ENCODE measurements at places on chromosomes 12 and 14.

- DNase-seq, result no peak
Measured at GRCh38 chr12:43198608-43199007, 353.4 kb downstream of the ADAMTS20 start.

DNA sequence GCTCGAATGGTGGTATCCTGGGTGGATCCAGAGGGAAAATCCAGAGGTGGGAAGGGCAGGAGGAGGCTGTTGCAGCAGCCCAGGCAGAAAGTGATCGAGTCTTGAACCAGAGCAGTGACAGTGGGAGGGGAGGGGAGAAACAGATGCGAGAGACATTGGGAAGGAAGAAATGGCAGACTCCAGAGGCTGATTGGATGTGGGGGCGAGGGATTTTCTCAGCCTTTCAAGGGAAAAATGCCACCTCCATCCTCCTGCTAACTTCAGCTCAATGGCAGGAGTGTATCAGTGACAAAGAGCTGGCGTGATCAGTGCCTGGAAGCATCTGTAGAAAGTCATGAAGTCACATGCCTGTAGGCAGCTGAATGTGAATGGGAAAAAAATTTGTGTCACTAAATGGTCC is 38.6 kb upstream of the NRXN3 start:
- DNase-seq, result no peak

- no peak for DNase-seq
Measured at GRCh38 chr14:85223667-85224066, 306.3 kb upstream of the FLRT2 start.

DNA sequence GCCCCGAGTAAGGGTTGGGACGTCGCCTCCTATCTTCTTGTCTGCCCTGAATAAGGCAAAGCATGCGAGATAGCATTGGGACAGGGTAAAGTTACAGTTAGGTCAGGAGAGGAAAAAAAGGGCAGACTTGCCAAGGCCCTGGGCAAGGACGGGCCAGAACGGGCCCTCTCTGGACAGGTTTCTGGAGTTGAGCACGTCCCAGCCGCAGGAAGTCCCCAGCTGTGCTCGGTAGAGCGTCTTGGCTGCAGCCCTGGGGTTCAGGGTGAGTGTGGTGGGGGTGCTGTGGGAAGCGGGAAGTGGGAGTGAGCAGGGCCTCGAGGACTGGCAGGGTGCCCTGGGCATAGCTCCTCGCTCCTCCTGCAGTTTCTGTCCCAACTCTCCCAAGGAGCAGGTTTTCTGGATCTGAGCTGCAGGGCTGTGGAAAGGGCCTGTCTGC is 5.4 kb downstream of the RPS6KL1 start:
- DNase-seq, result peak; percentile 56

DNA sequence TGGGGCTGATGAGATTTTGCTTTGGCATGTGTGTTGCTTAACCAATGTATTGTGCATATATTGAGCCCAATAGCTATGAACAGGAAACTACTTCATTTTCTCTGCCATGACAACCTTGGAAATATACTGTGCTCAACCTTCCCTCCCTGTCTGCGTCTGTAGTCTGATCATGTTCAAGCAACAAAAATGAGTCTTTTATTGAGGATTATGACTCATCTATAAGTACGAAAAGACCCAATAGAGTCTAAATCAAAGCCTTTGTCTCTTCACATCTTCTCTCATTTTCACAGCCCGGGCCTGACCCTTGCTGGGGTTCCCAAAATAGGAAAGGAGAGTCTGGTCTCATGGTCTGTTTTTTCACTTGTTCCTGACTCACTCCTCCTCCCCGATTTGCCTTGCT is 158.2 kb downstream of the CAND1 start:
- DNase-seq, result no peak

DNA sequence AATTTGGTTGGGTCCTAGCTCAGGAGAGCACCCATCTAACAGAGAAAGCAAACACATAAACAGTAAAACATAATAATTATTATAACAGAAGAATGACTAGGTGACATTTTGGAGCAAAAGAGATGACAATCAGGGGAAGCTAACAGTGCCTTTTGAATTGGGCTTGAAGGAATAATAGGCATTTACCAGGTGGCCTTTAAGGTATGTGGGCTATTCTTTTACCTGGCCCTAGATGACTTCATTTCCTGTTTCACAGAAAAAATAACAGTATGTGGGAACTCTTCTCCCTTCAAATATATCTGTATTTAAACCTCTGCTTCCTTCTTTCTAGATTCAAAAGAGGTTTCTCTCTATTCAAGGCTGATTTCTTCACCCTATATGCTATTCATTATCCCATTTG is 3.8 kb downstream of the IRAK4 start:
- DNase-seq, result no peak

DNA sequence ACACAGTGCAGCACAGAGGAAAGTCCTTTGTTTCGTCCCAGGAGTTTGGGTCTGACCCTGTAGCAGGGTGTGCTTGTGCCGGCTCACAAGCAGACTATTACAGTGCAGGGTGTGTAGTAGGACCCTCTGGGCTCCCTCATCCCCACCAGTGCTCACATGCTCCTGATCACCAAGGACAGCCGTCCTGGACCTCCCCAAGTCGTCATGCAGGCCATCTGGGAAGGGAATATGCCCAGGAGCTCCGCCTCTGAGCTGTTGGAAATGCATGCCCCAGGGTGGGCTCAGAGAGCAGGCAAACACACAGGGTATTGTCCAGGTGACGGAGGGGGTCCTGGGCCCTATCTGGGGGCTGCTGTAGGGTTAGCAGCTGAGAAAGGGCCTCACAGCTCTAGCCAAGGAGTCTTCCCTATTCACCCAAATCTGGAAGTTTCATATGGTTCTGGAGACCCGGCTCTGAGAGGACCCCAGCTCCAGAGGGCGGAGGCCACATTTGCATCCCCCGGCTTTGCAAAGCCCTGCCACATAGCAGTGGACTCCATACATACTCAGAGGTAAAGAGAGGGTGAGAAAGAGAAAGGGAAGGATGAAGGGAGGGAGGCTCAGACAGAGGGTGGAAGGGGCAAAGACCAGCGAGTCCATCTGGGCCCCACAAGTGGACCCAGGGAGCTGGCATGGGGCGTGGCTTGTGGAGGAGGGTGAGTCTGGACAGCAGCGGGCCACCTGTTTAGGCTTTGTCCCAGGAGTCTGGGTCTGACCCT is 53.5 kb upstream of the PPP2R5C start:
- DNase-seq, result no peak

GRCh38 chr12:71138011-71138410 is 19.8 kb downstream of the TSPAN8 start:
- DNase-seq, result no peak

- DNase-seq, result no peak
Measured at GRCh38 chr12:107622001-107622400, 63.6 kb upstream of the PWP1 start.

DNA sequence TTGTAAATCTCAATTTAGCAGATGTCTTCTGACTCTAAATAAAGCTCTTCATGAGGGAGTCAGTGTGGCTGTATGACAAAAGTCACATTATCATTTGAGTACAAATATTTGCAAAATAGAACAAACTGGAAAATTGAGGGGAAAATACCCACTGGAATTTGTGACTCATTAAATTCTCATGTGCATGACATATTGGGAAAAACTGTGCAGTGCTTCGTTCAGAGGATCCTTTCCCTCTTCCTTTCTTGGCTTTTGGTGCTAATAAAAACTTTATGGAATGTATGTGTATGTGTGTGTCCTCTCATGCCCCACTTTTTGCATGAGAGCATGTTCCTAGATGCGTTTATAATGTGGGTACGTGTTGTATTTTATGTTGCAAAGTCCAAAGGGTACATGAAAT is 267.8 kb downstream of the KTN1 start:
- no peak for DNase-seq

DNA sequence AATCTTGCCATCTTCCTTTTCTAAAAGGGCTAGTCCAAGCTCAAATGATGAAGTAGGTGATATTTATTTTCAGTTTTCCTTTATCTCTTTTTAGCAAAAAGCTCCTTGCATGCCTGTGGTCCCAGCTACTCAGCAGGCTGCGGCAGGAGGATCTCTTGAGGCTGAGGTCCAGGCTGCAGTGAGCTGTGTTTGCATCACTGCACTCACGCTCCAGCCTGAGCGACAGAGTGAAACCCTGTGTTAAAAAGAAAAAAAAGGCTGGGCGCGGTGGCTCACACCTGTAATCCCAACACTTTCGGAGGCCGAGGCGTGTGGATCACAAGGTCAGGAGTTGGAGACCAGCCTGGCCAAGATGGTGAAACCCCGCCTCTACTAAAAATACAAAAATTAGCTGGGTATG is 5.0 kb downstream of the TMEM116 start:
- DNase-seq, result no peak

- DNase-seq, result no peak
Measured at GRCh38 chr14:99690636-99691035, 6.5 kb downstream of the CYP46A1 start.

Data from osteoblast (primary cell).